ENCODE measurements at places on chromosomes 3 and 15. TPM values are rescaled to one million over a fixed set of nuclear protein-coding genes. Genes with fewer than 3 reads are reported as not detected.

DNA sequence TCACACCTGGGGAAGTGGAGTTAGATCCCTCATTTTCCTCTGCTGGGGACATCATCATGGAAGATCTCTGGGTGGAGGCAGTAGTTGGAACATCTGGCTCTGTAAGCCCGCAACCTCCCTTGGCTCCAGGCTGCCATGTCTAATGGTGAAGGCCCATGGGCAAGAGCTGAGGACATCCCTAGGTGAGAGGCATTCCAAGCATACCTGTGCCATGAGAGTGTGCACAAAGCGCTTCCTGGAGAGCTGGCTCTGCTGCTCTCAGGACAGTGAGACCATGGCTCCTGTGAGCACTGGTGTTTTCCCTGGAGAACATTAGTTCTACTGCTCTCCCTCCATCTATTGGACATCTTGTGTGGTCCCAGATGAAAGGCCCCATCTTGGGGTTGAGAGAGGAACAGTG is 7.7 kb downstream of the MAPKAPK3 start:
- DNase-seq: no peak

GOLIM4 gene
- 9.3 TPM for total RNA-seq

- no peak for DNase-seq
Observed at GRCh38 chr3:33918126-33918756, 119.8 kb downstream of the PDCD6IP start.

EPHA6 gene
- total RNA-seq: not detected

CCR3 gene
- not detected for total RNA-seq

Data from B cell (primary cell).